Natural killer cell (primary cell): ENCODE measurements at places on chromosomes 16 and 17. TPM values are rescaled to one million over a fixed set of nuclear protein-coding genes. Genes with fewer than 3 reads are reported as not detected.

DNA sequence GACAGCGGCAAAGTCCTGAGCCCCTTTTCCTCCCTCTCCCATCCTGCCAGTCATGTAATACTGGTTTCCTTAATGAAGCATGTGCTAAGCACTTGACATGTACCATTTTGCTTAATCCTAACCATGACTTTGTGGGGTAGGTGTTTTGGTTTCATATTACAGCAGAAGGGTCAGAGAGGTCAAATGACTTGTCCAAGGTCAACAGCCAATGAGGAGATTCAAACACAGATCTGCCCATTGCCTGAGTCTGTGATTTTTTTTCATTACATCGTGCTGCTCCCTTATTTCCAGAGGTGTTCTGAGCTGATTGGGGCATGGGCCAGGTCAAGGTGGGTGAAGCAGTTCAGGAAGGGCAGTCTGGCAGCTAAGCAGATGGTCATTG is 17.6 kb upstream of the PHF12 start:
- H3K27me3 ChIP-seq = no peaks in the 10 kb centered on the region
- no peak overlapping the region for H3K27ac ChIP-seq
- H3K4me1 ChIP-seq = peaks cover 13% of the 10 kb centered on the region
- H3K36me3 ChIP-seq = no peaks in the 10 kb centered on the region
- no peak for DNase-seq
- H3K4me3 ChIP-seq = no peak overlapping the region

- H3K27me3 ChIP-seq = peaks cover 4% of the 10 kb centered on the region
- no peak overlapping the region for H3K4me3 ChIP-seq
These were observed 254.4 kb downstream of the C16orf95 start for GRCh38 chr16:87062569-87063442.

DNA sequence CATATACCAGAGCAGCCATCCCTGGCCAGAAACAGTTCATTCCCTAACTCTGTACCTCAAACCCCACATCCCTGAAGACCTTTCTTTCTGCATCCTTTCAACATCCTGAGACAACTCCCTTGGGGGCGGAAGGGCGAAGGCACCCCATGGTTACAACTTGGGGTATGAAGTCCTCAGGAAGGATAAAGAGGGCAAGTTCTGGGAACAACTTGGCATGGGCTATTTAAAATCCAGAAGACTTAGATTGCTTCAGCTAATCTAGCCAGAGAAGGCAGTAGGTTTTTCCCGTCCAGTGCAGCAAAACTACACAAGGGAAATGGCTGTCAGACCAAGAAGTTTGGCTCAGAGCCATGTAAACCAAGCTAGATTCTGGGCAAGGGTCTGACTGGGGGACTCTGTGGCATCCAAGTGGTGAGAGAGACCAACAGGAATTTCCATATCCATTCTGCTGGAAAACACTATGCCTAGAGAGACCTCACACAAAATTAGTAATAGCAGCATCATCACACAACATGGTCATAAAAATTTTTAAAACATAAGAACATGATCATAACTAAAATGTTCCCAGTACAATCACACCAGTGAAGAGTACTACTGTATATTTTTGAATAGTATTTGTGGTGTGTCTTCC is 113.2 kb downstream of the CDYL2 start:
- no peak overlapping the region for H3K4me3 ChIP-seq
- no peaks in the 10 kb centered on the region for H3K27me3 ChIP-seq
- H3K27ac ChIP-seq = no peak overlapping the region
- no peaks in the 10 kb centered on the region for H3K36me3 ChIP-seq
- H3K4me1 ChIP-seq = no peaks in the 10 kb centered on the region
- DNase-seq = no peak

DNA sequence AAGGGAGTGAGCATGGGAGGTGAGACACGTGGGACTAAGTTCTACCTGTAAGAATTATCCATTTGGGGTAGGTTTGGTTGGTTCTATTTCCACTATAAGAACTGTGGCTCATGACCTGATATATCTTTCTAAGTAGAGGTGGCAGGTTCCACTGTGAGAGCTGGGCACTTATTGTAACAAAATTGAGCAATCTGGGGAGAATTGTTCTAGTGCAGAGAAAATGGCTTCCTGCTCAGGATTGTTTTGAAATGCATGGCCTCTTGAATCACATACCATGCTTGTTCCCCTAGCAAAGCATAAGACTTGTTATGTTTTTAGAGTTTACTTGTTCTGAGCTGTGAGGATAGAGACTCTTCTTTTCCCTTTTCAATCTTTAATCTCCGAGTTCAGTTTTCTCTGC is 125.9 kb downstream of the MAP2K6 start:
- no peak for DNase-seq
- peaks cover 14% of the 10 kb centered on the region for H3K36me3 ChIP-seq
- no peaks in the 10 kb centered on the region for H3K4me1 ChIP-seq

DNA sequence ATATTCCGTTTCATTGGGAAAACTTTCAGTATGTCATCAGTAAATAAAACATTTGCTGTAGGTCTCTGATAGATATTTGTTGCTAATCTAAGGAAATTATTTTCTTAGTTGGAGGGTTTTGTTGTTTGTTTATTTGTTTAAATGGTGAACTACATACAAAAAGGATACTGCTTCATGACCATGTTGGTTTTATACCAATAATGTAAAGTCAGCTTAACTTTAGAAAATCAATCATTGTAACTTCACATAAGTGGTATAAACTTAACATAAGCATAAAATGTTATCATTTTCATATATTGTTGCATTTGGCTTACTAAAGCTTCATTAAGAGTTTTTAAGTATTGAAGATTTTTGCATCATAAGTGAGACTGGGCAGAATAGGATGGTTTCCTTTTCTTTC is 57.9 kb downstream of the NSRP1 start:
- H3K4me1 ChIP-seq = no peaks in the 10 kb centered on the region
- peaks cover 27% of the 10 kb centered on the region for H3K36me3 ChIP-seq
- no peaks in the 10 kb centered on the region for H3K27me3 ChIP-seq

GRCh38 chr16:55010492-55011160 is 80.0 kb downstream of the IRX5 start:
- no peaks in the 10 kb centered on the region for H3K36me3 ChIP-seq
- no peak overlapping the region for H3K4me3 ChIP-seq
- no peaks in the 10 kb centered on the region for H3K4me1 ChIP-seq
- DNase-seq = no peak
- no peaks in the 10 kb centered on the region for H3K27me3 ChIP-seq

- H3K36me3 ChIP-seq = no peaks in the 10 kb centered on the region
- no peak for DNase-seq
- no peaks in the 10 kb centered on the region for H3K4me1 ChIP-seq
- H3K4me3 ChIP-seq = no peak overlapping the region
- no peaks in the 10 kb centered on the region for H3K27me3 ChIP-seq
- H3K27ac ChIP-seq = no peak overlapping the region
These were observed 31.3 kb downstream of the TVP23A start for GRCh38 chr16:10787304-10787703.

DNA sequence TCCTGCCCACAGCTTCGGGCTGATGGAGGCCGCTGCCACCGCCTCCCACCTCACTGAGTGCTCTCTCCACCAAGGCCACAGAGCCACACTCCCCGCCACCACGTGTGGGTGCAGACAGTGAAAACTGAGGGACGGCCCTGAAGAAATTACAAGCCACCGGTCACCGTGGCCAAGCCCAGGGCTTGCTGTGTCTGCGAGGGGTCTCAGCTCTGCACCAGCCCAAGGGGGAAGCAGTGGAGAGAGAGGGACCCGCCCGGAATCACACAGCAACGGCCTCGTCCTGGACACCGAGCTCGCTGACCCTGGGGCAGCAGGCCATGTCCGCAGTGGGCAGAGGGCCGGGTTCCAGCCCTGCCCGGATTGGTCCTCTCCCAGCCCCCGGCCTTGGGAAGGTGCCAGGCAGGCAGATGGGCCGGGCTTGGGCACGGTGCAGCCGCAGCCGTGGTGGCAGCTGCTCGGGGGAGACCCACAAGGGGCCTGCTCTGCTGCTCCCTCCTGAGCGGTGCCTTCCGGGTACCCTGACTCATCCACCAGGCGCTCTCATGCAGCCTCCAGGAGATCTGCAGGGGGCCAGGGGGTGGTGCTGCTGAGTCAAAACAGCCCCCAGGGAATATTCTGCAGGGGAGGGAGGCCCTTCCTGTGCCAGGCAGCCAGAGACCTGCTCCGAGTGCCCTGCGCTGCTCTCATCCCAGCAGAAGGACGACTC is 52.0 kb downstream of the CBFA2T3 start:
- no peak for DNase-seq
- no peaks in the 10 kb centered on the region for H3K36me3 ChIP-seq
- H3K4me1 ChIP-seq = peaks cover 24% of the 10 kb centered on the region
- H3K27ac ChIP-seq = no peak overlapping the region
- H3K27me3 ChIP-seq = no peaks in the 10 kb centered on the region
- no peak overlapping the region for H3K4me3 ChIP-seq

DNA sequence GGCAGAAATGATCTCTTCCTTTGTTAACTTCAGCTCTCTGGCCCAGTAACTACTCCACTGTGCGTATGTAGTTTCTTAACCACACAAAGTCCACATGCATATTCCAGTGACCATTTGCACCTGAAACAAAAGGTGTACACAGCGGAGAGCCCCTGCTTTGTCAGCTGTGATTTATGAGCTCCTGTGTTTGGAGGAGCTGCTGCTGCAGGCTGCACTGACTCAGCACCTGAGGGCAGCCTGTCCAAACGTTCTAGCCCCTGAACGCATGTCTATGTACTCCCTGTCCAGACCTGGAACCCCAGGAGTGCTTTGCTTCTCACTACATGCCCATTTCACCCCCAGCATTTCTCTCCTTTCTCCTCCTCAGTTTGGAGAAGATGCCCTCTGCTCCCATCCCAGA is 216.1 kb downstream of the ABCC12 start:
- H3K4me3 ChIP-seq = no peak overlapping the region
- H3K36me3 ChIP-seq = no peaks in the 10 kb centered on the region
- no peaks in the 10 kb centered on the region for H3K27me3 ChIP-seq
- H3K4me1 ChIP-seq = no peaks in the 10 kb centered on the region

- no peak overlapping the region for H3K27ac ChIP-seq
- no peak for DNase-seq
- H3K36me3 ChIP-seq = peaks cover 70% of the 10 kb centered on the region
- no peaks in the 10 kb centered on the region for H3K4me1 ChIP-seq
These were observed 27.3 kb downstream of the RSPRY1 start for GRCh38 chr16:57213462-57213861.

DNA sequence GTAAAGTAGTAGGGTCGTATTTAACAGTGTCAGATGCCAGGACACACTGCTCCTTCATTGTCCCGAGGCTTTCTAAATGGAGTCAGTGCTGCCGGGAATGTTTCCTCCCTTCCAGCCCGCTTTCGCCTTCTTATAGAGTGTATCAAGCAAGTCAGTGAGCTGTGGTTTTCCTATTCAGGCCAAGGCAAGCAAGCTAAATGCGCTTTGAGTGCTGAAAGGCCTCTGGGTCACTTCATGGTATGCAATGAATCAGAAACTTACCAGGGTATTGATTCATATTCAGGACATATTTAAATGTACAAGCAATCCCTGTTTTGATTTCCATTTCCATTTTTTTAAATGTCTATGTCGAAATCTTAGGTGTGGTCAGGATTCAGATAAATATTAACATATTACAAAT is 327.9 kb upstream of the SOX9 start:
- no peak overlapping the region for H3K27ac ChIP-seq
- H3K27me3 ChIP-seq = no peaks in the 10 kb centered on the region
- no peaks in the 10 kb centered on the region for H3K4me1 ChIP-seq
- H3K36me3 ChIP-seq = no peaks in the 10 kb centered on the region
- no peak for DNase-seq
- no peak overlapping the region for H3K4me3 ChIP-seq

DNA sequence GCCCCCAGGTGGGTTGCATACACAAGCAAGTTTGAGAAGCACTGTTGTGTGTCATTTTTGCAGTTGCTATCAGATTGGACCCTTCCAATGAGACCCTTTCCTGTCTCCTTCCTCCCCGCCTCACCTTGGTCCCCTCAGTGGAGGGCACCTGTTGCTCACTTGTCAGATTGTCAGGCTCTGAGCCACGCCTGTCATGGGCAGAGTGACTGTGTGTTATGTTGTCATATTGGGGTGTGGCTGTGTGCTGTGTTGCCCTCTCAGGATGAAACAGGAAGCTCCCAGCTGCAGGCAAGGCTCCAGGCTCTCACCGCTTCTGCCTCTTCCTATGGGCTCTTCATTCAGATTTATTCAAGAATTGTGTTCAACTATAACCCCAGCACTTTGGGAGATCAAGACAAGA is 302.9 kb downstream of the CPPED1 start:
- H3K27me3 ChIP-seq = no peaks in the 10 kb centered on the region
- no peak overlapping the region for H3K27ac ChIP-seq
- no peaks in the 10 kb centered on the region for H3K4me1 ChIP-seq
- H3K36me3 ChIP-seq = no peaks in the 10 kb centered on the region

The LYRM1 gene
- 17.2 TPM for total RNA-seq

The YPEL3 gene
- total RNA-seq = 148 TPM

The NPIPA7 gene
- 6.0 TPM for total RNA-seq

The CETP gene
- not detected for total RNA-seq

The SPATA32 gene
- 0.43 TPM for total RNA-seq

The HSD17B2 gene
- total RNA-seq = not detected

The MMP2 gene
- total RNA-seq = not detected

The KRTAP2-3 gene
- not detected for total RNA-seq
